ENCODE measurements at places on chromosomes 3 and 15. TPM values are rescaled to one million over a fixed set of nuclear protein-coding genes. Genes with fewer than 3 reads are reported as not detected.

AMT gene
- total RNA-seq: 3.6 TPM

TM2D3 gene
- total RNA-seq: 40.3 TPM

GRCh38 chr15:55993804-55994560 lies 570 bp upstream of the NEDD4 start:
- no peaks in the 10 kb centered on the region for H3K36me3 ChIP-seq
- peak overlapping the region; percentile 89 for H3K4me3 ChIP-seq
- peak overlapping the region; percentile 97 for H3K27ac ChIP-seq
- no peak for DNase-seq

DNA sequence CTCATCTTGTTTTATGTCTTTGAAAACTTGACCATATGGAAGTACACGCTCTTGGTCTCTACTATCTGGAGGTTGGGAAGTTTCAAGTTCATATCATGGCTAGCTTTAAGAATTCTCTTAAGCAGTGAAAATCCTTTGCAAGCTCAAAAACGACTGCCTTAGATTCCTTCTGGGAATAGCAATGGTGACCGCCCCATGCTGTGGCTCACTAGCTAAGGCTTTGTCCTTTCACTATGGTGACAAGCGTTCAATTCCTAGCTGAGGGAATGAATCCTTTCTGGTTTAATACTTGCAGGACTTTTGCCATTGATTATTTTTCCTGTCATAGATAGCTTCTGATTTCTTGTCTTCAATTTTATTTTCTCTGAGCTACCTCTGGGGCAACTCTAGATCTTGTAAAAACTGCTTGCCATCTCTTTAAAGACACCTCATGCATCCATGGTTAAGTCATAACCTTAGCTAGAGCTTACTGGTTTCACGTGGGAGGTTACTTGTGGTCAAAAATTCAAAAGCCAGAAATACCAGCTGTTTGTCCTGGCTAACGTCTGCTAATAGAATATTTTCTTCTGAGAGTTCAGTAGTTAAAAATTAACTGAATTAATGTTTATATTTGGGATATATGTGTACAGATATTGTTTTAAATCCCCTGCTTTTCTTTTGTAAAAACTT lies 673.4 kb upstream of the CBLB start:
- H3K27me3 ChIP-seq: no peaks in the 10 kb centered on the region
- no peak overlapping the region for H3K27ac ChIP-seq
- H3K36me3 ChIP-seq: no peaks in the 10 kb centered on the region

DNA sequence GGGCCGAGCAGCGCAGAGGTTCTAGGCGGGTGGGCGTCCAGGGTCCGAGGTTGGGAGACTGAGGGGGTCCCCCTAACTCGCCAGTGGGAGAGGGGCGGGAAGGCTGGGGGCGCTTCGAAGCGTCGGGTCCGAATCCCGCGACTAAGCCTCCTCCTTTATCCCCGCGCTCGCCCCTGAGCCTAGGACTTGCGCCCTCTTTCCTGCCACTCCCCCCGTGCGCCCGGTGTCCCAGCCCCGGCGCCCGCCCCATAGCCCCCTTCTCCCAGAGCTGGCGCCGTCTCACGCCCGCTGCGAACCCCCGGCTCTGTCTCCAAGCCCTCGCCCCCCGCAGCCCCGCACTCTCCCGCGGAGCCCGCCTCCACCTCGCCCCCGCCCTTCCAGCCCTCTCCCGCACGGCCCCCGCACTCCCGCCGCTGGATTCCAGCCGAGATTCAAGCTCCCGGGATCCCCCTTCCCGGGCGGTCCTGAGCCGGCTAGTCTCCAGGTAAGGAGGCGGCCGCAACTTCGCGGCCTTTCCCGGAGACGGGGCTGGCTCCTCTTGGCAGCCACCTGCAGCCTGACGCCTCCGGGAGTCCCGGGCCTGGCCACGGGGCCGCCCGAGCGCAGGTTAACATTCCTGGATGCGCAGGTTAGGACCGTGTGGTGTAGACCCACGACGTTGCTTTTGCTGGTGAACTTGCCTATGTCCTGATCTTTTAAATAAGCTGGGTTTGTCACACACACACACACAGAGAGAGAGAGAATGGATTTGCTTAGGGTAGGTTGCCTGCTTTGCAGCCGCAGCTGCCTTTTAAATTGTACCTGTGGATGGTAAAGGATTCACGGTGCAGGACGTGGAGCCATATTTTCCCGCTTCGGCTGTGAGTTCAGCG lies 563 bp downstream of the PXYLP1 start:
- peak overlapping the region; percentile 95 for H3K27ac ChIP-seq
- no peaks in the 10 kb centered on the region for H3K4me1 ChIP-seq
- DNase-seq: peak; percentile 24
- H3K4me3 ChIP-seq: peak overlapping the region; percentile 70
- H3K36me3 ChIP-seq: no peaks in the 10 kb centered on the region

DNA sequence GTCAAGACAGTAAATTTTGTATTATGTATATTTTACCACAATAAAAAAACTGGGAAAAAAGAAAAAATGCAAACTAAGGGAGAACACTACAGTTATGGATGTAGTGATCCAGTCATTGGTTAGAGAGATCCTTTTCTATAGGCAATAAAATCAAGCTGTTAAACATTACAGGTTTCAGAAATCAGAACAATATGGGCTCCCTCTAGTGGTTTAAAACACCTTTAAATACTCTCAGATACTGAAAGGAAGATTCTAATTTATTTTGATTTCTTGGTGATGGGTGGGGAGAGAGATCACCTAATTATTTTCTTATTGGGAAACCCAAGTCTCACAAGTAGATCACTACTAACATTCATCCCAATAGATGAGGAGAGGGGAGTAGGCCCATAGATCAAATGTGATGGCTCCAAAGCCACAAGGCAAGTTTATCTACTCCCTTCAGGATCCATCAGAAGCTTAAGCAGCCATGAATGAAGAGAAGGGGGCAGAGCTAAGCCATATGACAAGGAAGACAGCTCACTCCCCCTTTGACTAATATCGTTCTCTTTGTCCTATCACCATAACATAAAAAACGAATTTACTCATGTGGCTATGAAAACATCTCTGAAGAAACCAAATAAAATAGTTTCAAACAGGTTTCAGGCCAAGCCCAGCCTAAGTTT lies 118.6 kb downstream of the ANO10 start:
- no peak overlapping the region for H3K27ac ChIP-seq
- no peak overlapping the region for H3K4me3 ChIP-seq
- H3K27me3 ChIP-seq: no peaks in the 10 kb centered on the region
- no peak for DNase-seq

GRCh38 chr15:93362203-93362602 lies 273.2 kb upstream of the RGMA start:
- no peak for DNase-seq
- H3K4me1 ChIP-seq: no peaks in the 10 kb centered on the region
- no peaks in the 10 kb centered on the region for H3K27me3 ChIP-seq
- no peaks in the 10 kb centered on the region for H3K36me3 ChIP-seq
- H3K27ac ChIP-seq: no peak overlapping the region
- no peak overlapping the region for H3K4me3 ChIP-seq

GRCh38 chr3:185979721-185980121 lies 41.9 kb upstream of the TRA2B start:
- no peak for DNase-seq
- H3K4me3 ChIP-seq: no peak overlapping the region
- H3K4me1 ChIP-seq: no peaks in the 10 kb centered on the region
- no peak overlapping the region for H3K27ac ChIP-seq
- H3K27me3 ChIP-seq: no peaks in the 10 kb centered on the region

GRCh38 chr15:57102858-57103257 lies 184.4 kb downstream of the TCF12 start:
- DNase-seq: no peak
- no peak overlapping the region for H3K4me3 ChIP-seq
- no peaks in the 10 kb centered on the region for H3K27me3 ChIP-seq
- H3K36me3 ChIP-seq: no peaks in the 10 kb centered on the region
- H3K4me1 ChIP-seq: no peaks in the 10 kb centered on the region

DNA sequence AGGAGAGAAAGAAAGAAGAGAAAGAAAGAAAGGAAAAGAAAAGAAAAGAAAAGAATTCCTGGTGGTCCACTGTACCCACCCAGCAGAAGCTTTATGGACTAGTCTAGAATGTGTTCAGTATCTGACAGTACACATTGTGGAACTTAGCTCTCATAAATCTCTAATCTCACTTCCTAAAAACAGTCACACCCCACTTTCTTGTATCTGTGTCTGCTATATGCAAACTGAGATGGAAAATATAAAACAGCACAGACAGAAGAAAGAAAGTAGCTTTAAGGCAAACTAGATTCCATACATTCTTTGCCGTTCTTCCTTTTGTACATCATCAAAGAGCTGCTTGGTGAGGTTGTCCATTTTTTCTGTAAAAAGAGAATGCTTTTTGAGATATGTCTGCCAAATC lies 41.1 kb upstream of the GNB5 start:
- no peaks in the 10 kb centered on the region for H3K36me3 ChIP-seq
- H3K27me3 ChIP-seq: no peaks in the 10 kb centered on the region
- H3K27ac ChIP-seq: no peak overlapping the region
- H3K4me1 ChIP-seq: no peaks in the 10 kb centered on the region
- no peak overlapping the region for H3K4me3 ChIP-seq
- DNase-seq: no peak

DNA sequence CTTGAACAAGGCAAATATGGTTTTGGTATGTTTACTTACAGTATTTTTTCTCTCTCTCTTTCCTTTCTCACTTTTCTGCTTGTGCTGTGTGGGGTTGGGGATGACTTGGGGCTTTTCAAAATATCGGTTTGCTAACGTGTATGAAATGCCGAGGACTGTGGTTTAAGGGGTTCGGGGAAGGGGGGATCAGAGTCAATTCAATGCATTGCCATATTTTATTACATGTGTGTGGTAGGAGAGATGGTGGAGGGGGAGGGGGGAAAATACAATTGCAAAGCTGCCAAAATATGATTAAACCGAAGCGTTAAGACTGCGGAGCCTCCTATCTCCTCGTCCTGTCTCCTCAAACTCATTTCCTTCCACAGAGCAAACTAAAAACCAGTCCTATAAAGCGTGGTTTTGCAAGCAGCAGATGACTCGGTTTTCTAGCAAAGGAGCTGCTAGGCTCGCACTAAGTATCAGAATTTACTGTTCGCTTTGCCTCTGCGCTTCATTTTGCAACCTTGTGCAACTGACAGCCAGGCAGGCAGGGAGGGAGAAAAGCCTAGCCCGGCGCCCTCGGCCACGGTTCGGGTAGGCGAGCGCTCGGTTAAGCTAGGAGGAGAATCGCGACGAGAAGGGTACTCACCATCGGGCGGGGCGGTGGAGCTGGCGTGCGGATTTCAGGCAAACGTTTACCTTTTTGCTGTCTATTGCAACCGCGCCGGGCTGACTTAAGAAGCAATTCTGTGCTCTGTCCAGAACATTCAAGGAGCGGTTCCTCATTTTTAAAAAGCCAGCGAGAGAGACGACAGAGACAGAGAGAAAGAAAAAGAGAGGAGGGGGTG lies 4.0 kb upstream of the NR2F2 start:
- no peaks in the 10 kb centered on the region for H3K36me3 ChIP-seq
- H3K4me3 ChIP-seq: peak overlapping the region; percentile 89
- DNase-seq: peak; percentile 25
- no peaks in the 10 kb centered on the region for H3K4me1 ChIP-seq

- H3K4me1 ChIP-seq: no peaks in the 10 kb centered on the region
- H3K36me3 ChIP-seq: no peaks in the 10 kb centered on the region
- no peak overlapping the region for H3K4me3 ChIP-seq
- no peak for DNase-seq
- H3K27me3 ChIP-seq: no peaks in the 10 kb centered on the region
These were observed 43.9 kb downstream of the PPCDC start for GRCh38 chr15:75067123-75067830.

CCR8 gene
- not detected for total RNA-seq

- H3K4me3 ChIP-seq: no peak overlapping the region
- no peaks in the 10 kb centered on the region for H3K36me3 ChIP-seq
- no peaks in the 10 kb centered on the region for H3K4me1 ChIP-seq
- no peak overlapping the region for H3K27ac ChIP-seq
- DNase-seq: no peak
- H3K27me3 ChIP-seq: no peaks in the 10 kb centered on the region
These were observed 38.8 kb downstream of the FBXO22 start for GRCh38 chr15:75942464-75942863.

GRCh38 chr3:153768561-153769469 lies 352.4 kb upstream of the ARHGEF26 start:
- H3K27me3 ChIP-seq: no peaks in the 10 kb centered on the region
- H3K36me3 ChIP-seq: no peaks in the 10 kb centered on the region
- H3K27ac ChIP-seq: no peak overlapping the region
- DNase-seq: peak; percentile 25
- H3K4me1 ChIP-seq: no peaks in the 10 kb centered on the region
- no peak overlapping the region for H3K4me3 ChIP-seq

DNA sequence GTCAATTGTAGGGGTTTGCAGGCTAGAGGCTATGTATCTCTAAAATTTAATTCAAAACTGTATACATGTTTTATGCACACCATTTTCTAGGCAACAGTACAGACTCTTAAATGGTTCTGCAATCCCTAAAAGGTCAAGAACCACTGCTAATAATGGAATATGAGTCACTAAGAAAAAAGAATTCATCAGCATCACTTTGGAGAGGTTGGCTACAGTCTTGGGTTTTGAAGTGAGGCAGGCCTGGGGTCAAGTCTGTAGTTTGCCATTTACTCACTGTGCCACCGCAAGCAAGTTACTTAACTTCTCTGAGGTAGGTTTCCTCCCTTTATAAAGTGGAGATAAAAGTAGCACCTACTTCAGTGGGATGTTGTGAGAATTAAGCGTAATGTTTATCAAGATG lies 33.7 kb downstream of the THRB start:
- H3K4me1 ChIP-seq: no peaks in the 10 kb centered on the region
- DNase-seq: no peak
- no peak overlapping the region for H3K27ac ChIP-seq
- no peaks in the 10 kb centered on the region for H3K27me3 ChIP-seq

DNA sequence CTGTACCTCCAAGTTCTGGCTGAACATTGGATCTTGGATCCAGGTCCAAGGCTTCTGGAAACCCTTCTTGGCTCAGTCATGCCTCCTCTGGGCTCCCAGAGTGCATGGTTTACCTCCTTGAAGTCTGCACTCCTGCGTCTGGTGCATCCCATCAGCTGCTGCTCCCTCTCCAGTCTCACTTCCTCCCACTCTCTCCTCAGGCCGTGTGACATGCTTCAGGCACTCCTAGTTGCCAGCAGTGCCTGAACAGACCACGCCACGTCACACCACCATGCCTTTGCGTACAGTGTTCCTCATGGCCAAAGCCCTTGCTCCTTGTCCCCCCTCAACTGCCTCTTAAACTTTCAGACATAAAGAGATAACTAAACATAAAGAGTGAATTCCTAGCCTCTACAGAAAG lies 5.7 kb downstream of the GPR27 start:
- no peak overlapping the region for H3K27ac ChIP-seq
- H3K4me1 ChIP-seq: no peaks in the 10 kb centered on the region
- no peak for DNase-seq

TMCO5A gene
- not detected for total RNA-seq

DNA sequence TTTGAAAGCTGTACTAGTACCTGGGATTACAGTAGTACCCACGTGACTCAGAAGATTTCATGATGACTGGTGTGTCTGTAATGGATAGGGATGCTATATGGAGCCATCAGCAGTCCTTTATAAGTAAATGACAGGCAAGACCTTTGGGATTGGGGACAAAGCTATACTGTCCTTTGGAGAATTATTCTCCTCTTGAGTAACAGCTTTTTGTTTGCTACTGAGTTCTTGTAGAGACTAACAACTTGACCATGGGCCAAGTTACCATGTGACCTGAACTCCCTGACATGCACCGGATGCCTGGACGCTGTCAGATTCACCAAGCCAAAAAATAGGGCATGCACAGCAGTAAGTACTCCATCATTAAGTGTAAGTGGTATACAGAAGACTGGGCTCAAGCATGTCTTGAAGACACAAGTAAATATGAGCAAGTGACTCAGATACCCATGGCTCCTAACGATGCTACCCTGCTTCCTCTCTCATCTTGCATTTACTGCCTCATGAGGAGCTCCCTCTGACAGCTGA lies 12.9 kb downstream of the SEC11A start:
- H3K4me1 ChIP-seq: no peaks in the 10 kb centered on the region
- H3K4me3 ChIP-seq: no peak overlapping the region
- no peaks in the 10 kb centered on the region for H3K27me3 ChIP-seq
- peak overlapping the region; percentile 19 for H3K27ac ChIP-seq
- H3K36me3 ChIP-seq: no peaks in the 10 kb centered on the region
